ENCODE measurements at places on chromosomes 3 and 15.

DNA sequence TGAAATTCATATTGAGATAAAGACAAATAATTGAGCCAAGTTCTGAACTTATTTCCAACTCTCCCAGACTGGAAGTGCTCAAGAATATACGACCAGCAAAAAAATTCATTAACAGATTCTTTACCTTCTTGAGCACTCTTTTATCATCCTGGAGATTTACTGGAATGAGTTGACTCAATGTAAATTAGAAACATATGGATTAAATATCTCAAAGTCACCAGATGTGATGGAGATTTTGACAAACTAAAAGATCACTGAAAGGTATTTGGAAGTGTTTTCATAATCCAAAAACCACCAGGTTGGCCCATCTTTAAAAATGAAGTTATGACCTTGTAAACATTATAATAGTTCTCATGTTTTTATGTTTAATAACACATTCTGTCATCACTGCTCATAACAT lies 433.2 kb upstream of the RASGRP1 start:
- DNase-seq = no peak

DNA sequence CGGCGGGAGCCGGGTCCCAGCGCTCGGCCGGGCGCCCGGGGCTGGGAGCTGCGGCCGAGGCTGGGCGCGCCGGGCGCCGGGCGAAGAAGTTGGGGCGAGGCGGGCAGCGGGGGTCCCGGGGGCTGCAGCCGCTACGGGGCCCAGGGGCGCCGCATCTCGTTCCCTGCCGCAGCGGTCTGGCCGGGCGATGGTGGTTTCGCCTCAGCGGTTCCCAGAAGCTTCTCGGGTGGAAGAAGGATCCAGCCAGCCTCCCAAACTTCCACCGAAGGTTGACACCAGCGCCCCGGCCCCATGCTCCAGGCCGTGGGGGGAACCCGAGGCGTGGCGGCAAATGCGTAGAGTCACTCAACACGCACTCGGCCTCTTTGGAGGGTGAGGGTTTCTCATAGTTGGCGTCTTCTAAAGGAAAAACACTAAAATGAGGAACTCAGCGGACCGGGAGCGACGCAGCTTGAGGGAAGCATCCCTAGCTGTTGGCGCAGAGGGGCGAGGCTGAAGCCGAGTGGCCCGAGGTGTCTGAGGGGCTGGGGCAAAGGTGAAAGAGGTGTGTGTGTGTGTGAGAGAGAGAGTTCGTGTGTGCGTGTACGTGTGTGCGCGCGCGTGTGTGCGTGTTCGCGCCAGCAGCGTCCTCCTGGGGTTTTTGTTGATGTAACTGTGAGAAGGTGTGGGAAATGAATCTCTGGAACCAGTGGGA lies 940 bp downstream of the BOC start:
- DNase-seq = peak; percentile 13

DNA sequence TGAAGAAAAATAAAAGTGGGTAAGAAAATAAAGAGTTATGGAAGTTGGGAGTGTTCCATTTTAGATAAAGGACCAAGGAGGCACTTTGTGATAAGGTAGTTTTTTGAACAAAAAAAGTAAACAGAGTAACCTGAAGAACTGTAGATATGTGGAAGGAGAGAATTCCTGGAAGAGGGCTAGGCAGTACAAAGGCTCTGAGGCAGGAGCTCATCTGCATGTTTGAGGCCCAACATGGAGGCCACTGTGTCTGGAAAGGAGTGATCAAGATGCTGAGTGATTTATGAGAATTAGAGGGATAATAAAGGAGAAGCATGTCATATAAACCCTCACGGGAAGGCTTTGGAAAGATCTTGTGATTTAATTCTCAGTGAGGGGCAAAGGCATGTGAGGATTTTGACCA lies 126.5 kb downstream of the DTWD1 start:
- no peak for DNase-seq

DNA sequence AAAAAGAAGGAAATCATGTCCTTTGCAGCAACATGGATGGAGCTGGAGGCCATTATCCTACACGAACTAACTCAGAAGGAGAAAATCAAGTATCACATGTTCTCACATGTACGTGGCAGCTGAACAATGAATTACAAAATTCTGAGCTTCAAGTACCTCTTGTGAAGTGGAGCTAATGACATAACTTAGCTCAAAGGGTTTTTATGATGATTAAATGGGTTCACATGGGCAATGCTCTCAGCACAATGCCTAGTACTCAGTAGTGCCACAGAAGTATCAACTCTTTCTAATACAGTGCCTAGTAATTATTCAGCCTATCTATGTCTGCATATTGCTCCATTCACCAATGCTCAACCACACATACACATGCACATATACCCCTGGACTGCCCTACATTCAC lies 407.5 kb upstream of the WNT5A start:
- DNase-seq = no peak

- DNase-seq = no peak
Measured at GRCh38 chr3:175702956-175703355, 843.8 kb downstream of the NAALADL2 start.

DNA sequence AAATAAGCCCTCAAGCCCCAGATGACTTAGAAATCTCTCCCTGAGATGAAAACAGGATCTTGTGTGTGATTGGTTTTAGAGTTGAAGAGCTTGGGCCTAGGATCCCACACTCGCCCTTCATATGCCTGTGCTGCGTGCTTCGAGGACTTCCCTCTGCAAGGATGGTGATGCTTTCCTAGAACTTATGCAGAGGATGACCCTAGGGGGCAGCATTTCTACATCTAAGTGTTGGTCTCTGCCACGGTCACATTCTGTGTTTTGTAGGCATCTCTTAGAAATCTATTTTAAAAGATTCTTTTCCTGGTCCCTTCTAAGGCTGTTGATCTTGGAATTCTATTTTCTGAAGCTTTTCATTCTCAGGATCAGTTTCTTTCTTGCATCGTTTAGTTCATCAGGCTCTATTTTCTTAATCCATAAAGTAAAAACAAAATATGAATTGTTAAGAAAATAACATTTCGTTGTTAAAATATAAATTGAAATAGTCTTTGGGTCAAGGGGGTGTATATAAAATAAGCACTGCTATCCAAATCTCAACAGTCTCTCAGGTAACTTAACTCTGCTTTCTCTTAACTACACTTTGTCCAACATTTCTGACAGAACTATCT lies 45.7 kb downstream of the WDR76 start:
- DNase-seq = no peak
